ENCODE measurements at places on chromosomes 7 and 10.
A peak's percentile ranks its signal among the peaks of the same experiment; 100 is the strongest.

DNA sequence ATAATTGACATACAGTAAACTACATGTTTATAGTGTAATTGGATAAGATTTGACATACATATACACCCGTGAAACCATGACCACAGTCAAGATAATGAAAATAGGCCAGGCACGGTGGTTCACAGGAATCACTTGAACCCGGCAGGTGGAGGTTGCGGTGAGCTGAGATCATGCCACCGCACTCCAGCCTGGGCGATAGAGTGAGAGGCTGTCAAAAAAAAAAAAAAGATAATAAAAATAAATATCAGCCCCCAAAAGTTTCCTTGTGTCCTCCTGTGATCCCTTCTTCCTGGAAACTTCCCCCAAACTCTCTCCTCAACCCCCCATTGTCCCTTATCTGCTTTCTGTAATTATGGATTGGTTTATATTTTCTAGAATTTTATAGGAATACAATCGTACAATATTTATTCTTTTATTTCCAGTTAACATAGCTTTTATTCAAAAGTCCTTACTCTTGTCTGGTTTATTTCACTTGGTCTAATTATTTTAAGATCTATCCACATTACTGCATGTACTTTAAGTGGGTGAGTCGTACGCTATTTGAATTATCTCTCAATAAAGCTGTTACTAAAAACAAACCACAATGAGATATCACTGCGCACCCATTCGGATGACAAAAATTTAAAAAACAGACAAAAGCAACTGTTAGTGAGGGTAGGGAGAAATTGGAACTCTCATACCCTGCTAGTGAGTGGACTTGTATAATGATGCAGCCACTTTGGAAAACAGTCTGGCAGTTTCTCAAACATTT, 30.1 kb upstream of the TNPO3 start:
- no peak overlapping the region for H3K4me3 ChIP-seq
- peaks cover 10% of the 10 kb centered on the region for H3K27me3 ChIP-seq
- H3K4me1 ChIP-seq = no peaks in the 10 kb centered on the region
- no peak for DNase-seq
- H3K36me3 ChIP-seq = no peaks in the 10 kb centered on the region

DNA sequence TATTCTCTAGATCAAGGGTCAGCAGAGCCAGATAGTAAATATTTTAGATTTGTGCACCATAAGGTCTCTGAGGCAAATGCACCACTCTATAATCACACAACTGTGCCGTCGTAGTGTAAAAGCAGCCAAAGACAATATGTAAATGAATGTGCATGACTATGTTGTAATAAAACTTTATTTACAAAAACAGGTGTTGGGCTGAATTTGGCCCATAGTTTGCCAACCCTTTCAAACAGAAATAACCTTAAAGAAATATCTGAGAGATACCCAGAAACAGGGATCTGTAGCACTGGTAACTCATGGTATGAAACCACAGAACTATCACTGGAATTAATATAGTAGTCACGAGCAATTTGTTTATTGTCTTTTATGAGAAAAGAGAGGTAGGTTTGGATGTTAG, 86.0 kb downstream of the ARID5B start:
- H3K27me3 ChIP-seq = no peaks in the 10 kb centered on the region

DNA sequence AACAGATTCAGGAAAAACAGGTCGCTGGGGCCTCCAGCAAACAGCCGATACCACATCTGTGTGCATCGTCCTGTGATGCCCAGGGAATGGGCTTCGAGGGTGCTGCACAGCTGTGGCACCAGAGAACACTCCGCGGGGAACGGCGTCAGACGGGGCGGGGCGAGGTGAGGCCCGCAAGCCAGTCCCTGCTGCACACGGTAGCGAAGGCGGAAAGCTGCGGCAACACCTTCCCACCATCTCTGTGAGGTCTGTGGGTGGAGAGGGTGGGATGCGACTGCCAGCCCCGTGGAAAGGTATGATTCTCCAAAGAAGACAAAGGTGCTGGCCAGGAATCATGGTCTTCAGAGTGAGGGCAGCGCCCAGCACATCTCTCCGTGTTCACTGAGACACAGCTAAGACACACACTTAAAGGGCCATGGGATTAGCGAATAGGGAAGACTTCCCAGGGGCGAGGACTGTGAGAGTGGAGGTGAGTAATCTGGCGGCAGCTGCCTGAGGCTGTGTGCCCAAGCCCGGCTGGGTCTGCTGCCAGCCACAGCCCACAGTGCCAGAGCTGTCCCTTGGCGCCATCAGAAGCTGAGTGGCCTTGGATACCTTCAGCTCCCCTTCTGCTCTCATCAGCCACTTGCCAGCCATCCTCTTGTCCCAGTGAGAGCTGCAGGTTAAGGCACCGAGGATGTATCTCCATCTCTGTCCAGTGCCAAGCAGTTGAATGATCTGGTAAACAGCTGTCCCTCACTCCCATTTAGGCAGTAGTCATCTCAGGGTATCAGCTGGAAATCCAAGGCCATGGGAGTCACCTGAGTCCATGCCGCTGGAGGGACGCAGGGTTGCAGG, 17.6 kb downstream of the PRKAG2 start:
- DNase-seq = peak; percentile 30
- H3K27ac ChIP-seq = no peak overlapping the region
- no peaks in the 10 kb centered on the region for H3K36me3 ChIP-seq
- H3K4me3 ChIP-seq = no peak overlapping the region

- no peaks in the 10 kb centered on the region for H3K27me3 ChIP-seq
- peaks cover 42% of the 10 kb centered on the region for H3K36me3 ChIP-seq
- DNase-seq = peak; percentile 60
- peaks cover 34% of the 10 kb centered on the region for H3K4me1 ChIP-seq
- no peak overlapping the region for H3K27ac ChIP-seq
These were observed 1.1 kb downstream of the NANOS1 start for GRCh38 chr10:119030421-119031250.

- no peaks in the 10 kb centered on the region for H3K4me1 ChIP-seq
- no peak overlapping the region for H3K27ac ChIP-seq
- DNase-seq = peak; percentile 14
- H3K36me3 ChIP-seq = no peaks in the 10 kb centered on the region
These were observed 882 bp downstream of the DLX6 start for GRCh38 chr7:97006055-97006815.
